Spinal cord (tissue), 10 donors: ENCODE measurements at places on chromosomes 3 and 15.
A peak's percentile ranks its signal among the peaks of the same experiment; 100 is the strongest.

DNA sequence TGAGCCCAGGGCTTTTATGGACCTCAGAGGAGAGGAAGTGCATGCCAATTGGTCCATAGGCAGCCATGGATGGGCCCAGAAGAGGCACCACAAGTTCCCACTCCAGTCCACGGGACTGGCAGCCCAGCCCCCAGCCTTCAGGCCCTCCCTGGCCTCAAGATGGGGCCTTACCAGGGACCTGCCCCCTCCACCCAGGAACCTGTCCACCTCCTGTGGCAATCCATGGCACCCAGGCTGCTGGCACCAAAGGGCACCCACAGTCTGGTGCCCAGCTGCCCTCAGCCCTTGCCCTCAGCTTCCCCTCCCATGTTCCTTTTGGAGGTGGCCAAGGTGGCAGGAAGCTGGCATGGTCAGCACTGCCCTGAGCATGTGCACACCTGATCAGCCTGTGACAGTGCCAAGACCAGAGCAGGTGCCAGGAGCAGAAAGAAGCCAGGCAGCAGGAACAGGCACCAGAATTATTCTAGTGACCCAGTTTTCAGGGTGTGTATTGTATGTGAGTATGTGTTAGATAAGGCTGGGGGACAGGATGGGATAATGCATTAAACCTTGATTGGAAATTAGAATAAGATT lies 415.0 kb downstream of the NTRK3 start:
- H3K27ac ChIP-seq: no peak overlapping the region
- H3K4me1 ChIP-seq: peaks cover 5% of the 10 kb centered on the region
- DNase-seq: no peak
- no peaks in the 10 kb centered on the region for H3K36me3 ChIP-seq

DNA sequence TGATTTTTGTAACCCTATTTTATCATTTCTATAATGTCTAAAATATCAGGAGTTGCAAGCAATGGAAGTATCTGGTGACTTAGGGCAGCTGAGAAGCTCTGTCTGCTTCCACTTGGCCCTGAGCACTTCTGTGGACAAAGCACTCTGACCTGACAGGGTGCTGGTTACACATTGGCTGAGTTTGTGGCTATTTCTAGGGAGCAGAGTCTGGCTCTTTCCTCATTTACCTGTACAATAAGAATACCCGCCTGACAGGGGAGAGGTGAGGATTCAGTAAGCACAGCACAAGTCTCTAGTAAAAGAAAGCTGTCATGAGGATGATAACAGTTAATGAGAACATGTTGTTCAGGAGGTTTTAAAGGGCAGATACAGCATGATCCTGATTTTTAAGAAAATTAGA lies 33.3 kb upstream of the SPESP1 start:
- no peaks in the 10 kb centered on the region for H3K4me1 ChIP-seq
- no peak overlapping the region for H3K4me3 ChIP-seq
- H3K27me3 ChIP-seq: no peaks in the 10 kb centered on the region
- no peak overlapping the region for H3K27ac ChIP-seq
- DNase-seq: no peak
- H3K36me3 ChIP-seq: no peaks in the 10 kb centered on the region

GRCh38 chr3:9914011-9914410 lies 2.9 kb upstream of the IL17RC start:
- DNase-seq: no peak
- H3K36me3 ChIP-seq: peaks cover 3% of the 10 kb centered on the region
- peaks cover 37% of the 10 kb centered on the region for H3K4me1 ChIP-seq
- no peak overlapping the region for H3K4me3 ChIP-seq

GRCh38 chr3:184645336-184645735 lies 66.5 kb downstream of the MAGEF1 start:
- no peak overlapping the region for H3K27ac ChIP-seq
- DNase-seq: no peak
- no peaks in the 10 kb centered on the region for H3K27me3 ChIP-seq
- no peak overlapping the region for H3K4me3 ChIP-seq
- no peaks in the 10 kb centered on the region for H3K36me3 ChIP-seq

DNA sequence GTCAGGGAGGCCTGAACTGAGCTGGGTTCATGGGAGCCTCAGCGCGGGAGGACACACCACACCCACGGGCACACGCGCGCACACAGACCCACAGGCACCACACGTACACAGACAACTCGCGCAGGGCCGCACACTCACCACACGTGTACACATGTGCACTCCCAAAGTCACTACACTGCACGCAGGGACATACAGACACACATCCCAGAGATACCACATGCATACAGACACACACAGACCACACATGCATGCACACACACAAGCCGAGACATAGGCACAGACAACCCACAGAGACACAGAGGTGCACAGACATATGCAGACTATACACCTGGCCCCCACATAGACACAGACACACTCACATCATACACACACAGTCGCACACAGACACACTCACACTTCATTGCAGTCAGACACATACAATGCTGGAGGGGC lies 1.1 kb upstream of the MGLL start:
- no peaks in the 10 kb centered on the region for H3K36me3 ChIP-seq
- no peak for DNase-seq
- H3K27ac ChIP-seq: no peak overlapping the region

DNA sequence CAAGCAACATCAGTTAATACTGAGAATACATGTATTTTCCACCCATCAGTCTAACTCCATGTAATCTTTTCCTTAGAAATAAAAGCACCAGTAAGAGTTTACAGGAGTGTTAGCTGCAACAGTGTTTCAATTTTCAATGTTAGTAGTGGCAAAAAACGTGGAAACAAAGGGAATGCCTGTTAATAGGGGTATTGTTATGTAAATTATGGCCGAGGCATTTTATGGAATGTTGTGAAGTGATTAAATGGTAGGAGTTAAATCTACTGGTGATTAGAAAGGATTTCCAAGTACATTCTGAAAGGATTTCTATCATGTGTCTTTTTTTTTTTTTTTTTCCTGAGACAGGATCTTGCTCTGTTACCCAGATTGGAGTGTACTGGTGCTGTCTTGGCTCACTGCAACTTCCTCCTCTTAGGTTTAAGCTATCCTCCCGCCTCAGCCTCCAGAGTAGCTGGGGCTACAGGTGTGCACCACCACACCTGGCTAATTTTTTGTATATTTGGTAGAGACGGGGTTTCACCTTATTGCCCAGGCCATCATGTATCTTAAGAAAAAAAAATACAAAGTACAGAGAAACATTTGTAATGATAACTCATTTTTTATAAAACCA lies 6.6 kb downstream of the ATP6V1A start:
- no peaks in the 10 kb centered on the region for H3K4me1 ChIP-seq
- H3K36me3 ChIP-seq: no peaks in the 10 kb centered on the region
- H3K27me3 ChIP-seq: no peaks in the 10 kb centered on the region
- no peak overlapping the region for H3K4me3 ChIP-seq
- DNase-seq: no peak

DNA sequence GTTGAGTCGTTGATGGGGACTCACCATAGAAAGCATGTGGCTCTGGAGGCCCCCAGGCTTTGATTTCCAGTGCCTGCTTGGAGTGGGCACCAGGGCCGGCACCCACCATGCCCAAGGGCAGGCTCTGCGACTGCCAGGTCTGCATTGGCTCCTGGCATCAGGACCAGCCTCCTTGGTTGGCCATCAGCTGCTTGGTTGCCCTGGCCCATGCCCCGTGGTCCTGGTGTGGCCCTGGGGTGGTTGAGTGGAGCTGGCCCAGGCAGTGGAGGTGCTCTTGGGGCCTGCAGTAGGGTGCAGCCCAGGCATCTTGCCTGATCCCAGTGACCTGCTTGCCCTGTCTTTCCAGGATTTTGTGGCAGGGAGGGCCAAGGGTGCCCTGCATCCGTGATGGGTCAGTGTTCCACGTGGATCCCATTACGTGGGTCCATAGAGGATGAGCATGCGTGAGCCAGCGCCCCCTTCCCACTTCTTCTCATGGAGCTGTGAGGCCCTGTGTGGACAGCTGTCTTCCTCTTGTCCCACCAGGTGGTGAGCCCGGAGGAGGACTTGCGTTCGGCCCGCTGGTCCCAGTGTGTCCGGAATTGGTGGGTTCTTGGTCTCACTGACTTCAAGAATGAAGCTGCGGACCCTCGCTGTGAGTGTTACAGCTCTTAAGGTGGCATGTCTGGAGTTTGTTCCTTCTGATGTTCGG lies 187.0 kb downstream of the UBE3A start:
- no peaks in the 10 kb centered on the region for H3K27me3 ChIP-seq
- no peak for DNase-seq
- H3K4me1 ChIP-seq: no peaks in the 10 kb centered on the region
- peaks cover 32% of the 10 kb centered on the region for H3K36me3 ChIP-seq

- no peaks in the 10 kb centered on the region for H3K4me1 ChIP-seq
- H3K27ac ChIP-seq: no peak overlapping the region
- no peak for DNase-seq
- no peaks in the 10 kb centered on the region for H3K36me3 ChIP-seq
- H3K27me3 ChIP-seq: no peaks in the 10 kb centered on the region
Observed at GRCh38 chr3:17310983-17311382, 426.2 kb downstream of the PLCL2 start.

GRCh38 chr3:197023998-197024651 lies 5.5 kb downstream of the MELTF start:
- H3K36me3 ChIP-seq: peaks cover 3% of the 10 kb centered on the region
- no peak overlapping the region for H3K27ac ChIP-seq
- H3K4me1 ChIP-seq: peaks cover 33% of the 10 kb centered on the region
- no peak overlapping the region for H3K4me3 ChIP-seq
- DNase-seq: no peak

DNA sequence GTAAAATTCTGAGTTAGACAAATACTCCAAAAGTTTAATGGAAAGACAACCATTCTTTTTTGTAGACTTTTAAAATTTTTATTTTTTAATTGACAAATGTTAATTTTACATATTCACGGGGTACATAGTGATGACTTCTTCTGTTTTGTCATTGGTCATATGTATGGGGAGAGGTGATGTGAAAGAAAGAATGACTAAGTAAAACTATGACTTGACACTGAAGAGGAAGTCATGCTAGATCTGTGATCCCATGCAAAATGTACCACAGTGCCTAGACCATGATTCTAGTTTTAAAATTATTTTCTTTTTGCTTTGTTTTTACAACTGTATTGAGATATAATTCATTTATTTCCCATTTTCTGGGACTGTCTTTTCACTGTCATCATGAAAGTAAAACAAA lies 281.6 kb downstream of the MBNL1 start:
- DNase-seq: no peak
- no peaks in the 10 kb centered on the region for H3K36me3 ChIP-seq
- no peak overlapping the region for H3K4me3 ChIP-seq
- H3K27me3 ChIP-seq: no peaks in the 10 kb centered on the region
- no peaks in the 10 kb centered on the region for H3K4me1 ChIP-seq

- H3K27me3 ChIP-seq: no peaks in the 10 kb centered on the region
- peak overlapping the region; percentile 6 for H3K27ac ChIP-seq
- peaks cover 3% of the 10 kb centered on the region for H3K36me3 ChIP-seq
- H3K4me1 ChIP-seq: peaks cover 15% of the 10 kb centered on the region
Observed at GRCh38 chr3:44963571-44964325, 12.2 kb downstream of the ZDHHC3 start.

- DNase-seq: no peak
- H3K4me3 ChIP-seq: no peak overlapping the region
- no peaks in the 10 kb centered on the region for H3K27me3 ChIP-seq
- H3K36me3 ChIP-seq: peaks cover 8% of the 10 kb centered on the region
- H3K4me1 ChIP-seq: no peaks in the 10 kb centered on the region
- H3K27ac ChIP-seq: no peak overlapping the region
Observed at GRCh38 chr15:75036212-75036616, 12.8 kb downstream of the PPCDC start.

- no peaks in the 10 kb centered on the region for H3K36me3 ChIP-seq
- DNase-seq: no peak
- H3K4me3 ChIP-seq: no peak overlapping the region
Observed at GRCh38 chr15:60656481-60656880, 177.5 kb upstream of the ICE2 start.

- H3K4me1 ChIP-seq: no peaks in the 10 kb centered on the region
- no peak overlapping the region for H3K4me3 ChIP-seq
- no peak for DNase-seq
Observed at GRCh38 chr3:2653706-2654105, 456.5 kb downstream of the IL5RA start.
